ENCODE measurements at places on chromosomes 5 and 9.

DNA sequence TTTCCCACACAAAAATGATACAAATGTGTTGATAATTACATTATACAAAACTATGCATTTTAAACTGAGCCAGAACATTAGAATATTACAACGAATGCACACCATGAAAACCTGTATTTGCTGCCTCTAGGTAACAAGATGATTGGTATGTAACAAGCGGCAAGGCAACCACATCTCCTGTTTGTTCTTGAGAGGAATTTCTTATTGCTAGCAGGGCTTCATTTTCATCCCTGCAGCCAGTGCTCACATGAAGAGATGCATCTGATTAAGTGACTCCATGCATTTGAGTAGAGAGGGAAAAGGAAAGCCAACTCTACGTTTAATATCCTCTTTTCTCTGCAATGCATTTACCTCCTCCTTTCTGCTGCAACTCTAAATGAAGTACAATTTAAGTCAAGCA is 36.6 kb downstream of the FRMD3 start:
- no peak for DNase-seq

DNA sequence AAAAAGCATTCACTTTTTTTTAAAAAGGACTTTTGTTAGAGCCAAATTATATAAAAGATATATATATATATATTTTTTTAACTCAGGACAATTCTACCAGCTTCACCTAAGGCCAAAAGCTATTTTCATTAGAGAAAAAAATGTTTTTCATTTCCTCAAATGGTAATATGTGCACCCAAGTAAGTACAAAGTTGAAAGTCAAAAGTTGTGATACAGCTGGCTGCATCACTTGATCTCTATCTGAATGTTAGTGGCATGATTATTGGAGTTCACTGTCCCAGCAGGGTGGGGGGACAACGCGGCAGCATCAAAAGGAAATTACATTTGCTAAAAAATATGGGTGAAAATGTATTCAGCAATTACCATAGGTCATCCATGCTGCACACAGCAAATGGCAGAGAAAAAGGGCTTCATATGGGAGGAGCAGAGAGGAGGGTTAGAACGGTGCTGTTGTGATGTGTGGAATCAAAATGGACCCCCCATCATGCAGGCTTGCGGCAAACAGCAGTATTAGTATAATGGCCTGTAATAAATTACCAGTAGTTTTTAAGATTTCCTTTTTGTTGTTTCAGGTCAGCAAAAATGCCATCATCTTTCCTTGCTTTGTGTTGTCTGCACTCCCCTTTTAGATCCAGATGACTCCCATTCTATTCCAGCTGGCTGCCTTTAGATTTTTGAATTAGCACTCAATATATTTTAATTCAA is 253.7 kb downstream of the MAT2B start:
- DNase-seq, result no peak

DNA sequence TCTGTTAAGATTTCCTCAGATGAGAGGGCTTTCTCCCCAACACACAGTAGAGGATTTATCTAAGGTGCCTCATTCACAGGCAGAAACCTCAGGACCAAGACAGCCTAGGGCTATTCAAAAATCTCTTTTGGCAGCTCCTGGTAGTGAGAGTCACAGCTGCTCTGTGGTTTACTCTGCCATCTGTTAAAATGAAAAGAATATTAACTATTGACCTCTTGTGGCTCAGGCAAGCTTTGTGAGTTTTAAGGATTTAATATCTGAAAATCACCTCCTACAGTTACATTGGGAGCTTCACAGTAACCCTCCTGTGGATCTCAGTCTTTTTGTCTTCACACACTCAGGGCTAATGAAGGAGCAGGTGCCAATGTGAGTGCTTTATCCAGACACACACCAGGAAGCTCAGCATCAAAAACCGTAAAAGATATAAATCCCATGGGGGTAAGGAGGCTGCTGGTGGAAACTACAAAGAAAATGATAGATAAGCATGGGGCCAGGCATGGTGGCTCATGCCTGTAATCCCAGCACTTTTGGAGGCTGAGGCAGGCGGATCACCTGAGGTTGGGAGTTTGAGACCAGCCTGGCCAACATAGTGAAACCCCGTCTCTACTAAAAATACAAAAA is 29.7 kb downstream of the PPP1R2B start:
- no peak for DNase-seq

DNA sequence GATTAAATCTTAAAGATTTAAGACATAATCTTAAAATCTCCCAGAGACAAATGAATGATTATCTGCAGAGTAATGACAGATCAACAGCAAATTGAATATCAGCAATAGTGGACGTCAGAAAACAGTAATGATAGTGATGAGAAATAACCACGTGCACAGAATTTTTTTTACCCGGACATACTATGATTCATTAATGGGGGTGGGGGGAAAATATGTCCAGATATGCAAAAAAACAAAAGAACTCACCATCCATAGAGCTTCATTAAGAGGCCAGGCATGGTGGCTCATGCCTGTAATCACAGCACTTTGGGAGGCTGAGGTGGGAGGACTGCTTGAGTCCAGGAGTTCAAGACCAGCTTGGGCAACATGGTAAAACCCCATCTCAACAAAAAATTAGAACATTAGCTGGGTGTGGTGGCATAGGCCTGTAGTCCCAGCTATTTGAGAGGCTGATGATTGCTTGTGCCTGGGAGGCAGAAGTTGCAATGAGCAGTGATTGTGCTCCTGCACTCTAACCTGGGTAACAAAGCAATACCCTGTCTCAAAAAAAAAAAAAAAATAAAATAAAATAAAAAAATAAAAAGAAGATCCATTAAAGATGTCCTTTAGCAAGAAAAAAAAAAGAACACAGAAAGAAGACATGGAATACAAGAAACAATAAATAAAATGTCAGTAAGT is 30.9 kb upstream of the SHOC1 start:
- DNase-seq, result no peak

DNA sequence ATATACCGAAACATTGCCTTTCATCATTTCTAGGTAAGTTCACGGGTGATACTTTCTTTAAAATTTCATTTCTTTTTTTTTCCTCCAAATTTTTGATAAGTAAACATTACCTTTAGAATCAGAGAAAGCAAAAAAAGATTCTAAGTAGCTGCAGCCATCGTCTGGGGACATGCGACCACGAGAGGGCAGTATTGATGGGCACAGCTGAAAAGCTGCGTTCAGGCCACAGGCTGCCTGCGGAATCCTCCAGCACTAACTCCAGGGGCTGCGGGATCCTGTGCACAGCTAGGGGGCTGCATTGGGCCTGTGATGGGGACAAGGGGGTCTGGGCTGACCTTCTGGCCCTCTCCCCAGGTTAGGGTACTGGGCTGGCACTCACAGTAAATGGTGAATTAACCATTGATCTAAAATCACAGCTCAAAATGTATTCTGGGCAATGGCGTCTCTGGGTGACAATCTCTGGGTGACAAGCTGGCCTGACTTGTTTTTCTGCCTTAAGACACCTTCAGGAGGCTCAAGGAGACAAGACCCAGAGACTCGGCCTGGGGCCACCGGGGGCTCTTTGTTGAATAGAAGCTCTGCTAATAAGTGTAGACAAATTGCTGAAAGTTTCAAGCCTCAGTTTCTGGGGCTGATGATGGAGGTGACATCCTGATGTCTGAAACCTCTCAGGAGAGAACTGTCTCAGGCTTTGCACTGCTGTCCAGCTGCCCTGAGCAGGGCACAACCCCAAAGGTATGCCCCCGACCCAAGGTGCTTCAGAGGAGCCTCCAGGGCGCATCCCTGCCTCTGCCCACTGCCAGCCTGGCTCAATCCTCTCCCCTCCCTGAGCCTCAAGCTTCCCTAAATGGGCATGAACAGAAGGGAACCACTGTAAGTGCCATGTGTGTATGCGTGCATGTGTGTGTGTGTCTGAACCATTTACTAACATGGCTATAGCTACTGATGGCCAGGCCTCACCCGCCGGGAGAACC is 44.3 kb upstream of the SARDH start:
- DNase-seq, result peak; percentile 33

DNA sequence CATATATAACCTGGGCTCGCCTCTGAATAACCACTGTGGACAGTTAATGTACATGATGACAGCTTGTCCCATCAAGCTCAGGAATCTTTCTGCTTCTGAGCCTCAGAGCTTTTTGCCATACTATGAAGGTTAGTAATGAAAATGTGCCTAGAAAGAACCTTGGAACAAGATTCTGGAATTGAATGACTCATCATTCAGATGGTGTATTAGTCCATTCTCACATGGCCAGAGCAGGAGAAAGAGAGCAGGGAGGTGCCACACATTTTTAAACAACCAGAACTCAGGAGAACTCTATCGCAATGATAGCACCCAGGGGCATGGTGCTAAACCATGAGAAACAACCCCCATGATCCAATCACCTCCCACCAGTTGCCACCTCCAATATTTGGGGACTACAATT is 542.1 kb downstream of the PRR16 start:
- no peak for DNase-seq

DNA sequence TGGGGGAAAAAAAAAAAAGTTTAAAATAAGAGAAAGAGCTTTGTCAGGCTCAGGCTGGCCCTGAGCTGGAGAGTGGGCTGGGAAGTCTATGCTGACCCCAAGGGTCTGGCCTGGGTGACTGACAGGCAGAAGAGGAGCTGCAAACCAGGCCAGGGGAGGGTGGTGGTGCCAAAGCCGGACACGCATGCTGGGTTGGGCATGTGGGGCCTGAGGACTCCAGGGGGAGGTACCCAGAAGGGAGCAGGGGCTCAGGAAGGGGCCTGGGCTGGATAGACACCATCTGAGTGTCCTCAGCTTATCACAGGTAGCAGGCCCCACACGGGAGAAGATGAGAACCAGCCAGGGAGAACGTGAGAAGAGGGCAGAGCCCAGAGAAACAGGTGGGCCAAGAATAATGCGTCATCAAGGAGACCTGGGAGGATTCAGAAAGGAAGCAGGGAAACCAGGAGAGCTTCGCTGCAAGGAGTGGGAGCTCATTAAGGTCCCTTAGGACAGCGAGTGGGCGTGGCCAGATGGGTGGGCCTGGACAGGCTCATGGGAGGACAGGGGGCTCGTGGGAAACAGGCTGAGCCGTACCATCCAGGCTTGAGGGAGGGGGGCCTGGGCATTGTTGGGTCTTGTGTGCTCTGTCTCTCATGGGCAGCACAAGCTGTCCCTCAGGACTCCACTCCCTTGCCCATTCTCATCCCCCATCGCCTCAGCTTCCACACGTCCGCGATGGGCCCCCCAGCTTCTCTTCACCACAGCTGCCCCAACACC is 16.0 kb downstream of the TMOD1 start:
- no peak for DNase-seq

All from activated T-helper 1 cell treated with Interleukin-2 at 50 U/mL for 16 hours (primary cell).